Muscle of leg (tissue), 16 donors: ENCODE measurements at places on chromosomes 12 and 14.

DNA sequence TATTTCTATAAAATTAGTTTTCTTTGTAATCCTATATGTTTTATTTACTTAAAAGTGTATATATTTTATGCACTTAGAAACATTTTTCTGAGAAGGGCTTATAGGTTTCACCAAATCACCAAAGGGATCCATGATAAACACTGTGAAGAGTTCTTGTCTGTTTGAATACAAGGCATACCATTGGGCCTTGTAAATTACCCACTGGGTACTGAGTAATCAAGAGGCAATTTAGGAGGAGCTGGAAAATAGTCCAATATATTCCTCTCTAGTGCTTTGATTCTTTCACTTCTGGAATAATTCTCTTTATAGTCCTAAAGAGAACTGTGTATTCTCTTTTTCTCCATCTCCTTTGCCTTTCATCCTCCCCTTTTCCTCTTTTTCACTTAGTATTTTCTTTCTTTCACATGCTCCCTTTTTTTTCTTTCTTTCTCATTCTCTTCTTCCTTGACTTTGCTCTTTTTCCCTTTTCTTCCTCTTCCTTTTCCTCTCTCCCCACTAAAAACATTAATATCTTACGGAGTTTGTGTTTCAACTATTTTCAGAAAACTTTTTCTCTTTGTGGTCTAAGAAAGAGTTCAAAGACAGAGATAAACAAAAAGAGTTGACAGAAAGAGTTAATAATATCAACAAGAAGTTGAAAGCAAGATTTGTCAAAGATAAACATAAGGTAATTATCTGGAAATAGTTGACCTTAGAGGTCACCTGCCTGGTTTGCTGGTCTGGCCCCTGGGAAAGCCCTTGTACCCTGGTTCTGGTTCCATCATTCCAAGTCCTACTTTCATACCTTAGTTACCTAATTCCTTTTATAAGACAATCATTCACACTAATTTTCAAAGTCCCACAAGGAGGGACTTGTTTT lies 435.3 kb downstream of the RAD51B start:
- DNase-seq: no peak

DNA sequence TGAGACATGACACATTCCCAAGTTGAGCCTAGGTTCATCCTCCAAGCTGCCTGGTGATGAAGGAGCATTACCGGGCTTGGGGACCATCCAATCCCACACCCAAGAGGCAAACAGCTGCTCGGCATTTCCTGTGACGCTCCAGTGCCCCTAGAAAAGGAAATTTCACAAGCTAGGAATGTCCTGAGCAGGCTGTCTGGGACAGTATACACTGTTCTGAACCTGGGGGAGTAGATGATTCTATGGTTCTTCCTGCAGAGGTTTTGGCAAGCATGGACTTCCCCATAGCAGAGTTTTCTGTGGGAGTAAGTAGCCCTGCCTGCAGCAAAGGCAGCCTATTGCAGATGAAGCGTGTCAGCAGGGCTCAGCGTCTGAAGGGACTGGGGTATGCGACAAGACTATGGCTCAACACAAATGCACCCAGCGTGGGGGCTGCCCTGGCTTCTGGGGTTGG lies 47.4 kb upstream of the SRSF5 start:
- peak; percentile 72 for DNase-seq

DNA sequence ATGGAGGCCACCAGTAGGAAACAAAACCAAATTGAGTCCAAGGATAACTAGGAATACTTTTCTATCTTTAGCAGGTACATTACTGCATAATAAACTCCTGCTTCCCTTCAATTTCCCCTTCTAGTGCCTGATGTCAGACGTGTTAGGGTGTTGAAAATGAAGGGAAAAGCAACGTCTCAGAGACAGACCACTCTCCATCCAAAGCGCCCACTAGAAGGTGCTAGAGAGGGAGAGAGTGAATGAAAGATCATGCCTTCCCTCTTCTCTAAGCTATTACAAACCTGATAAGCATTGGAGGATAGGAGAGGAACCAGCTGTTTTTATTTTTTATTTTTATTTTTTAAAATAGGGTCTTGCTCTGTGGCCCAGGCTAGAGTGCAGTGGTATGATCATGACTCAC lies 64.1 kb downstream of the ZNF641 start:
- DNase-seq: peak; percentile 9

DNA sequence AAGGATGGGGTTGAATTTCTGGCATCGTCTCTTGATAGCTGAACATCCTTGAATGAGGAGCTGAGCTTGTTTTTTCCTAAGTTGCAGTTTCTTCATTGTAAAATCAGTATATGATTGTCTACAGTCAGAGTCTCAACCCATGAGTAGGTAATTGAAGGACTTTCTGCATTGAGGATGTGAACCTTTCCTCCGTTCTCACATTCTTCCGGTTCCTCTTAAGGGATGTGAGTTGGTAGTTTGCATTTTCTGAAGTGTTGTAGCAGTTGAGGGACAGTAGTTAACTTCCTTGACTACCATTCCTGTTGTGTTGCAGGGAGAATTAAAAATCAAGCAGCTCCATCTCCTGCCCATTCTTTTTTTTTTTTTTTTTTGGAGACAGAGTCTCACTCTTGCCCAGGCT lies 19.1 kb downstream of the TPCN1 start:
- DNase-seq: peak; percentile 51

DNA sequence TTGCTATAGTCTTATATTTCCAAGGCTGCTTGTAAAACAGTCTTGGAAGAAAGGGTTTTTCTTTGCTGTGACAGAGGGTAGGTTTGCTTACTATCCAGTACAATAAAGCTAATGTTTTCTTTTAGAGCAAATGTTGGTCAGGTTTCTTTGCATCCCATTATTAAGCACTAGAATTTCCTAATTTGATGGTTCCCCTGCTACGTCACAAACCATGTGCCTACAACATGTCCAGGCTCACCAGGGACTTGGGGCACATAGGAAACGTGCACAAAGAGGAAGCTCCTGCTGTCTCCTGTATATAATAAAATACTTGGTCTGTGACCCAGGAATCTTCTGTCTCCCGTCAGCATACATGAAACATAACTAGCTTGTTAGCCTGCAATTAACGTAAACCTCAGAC lies 486.3 kb upstream of the LRFN5 start:
- no peak for DNase-seq

GRCh38 chr12:7259060-7259459 lies 44.8 kb upstream of the ACSM4 start:
- no peak for DNase-seq

GRCh38 chr12:1093166-1093751 lies 102.2 kb downstream of the ERC1 start:
- DNase-seq: peak; percentile 62

GRCh38 chr12:52630599-52631200 lies 12.3 kb upstream of the KRT73 start:
- DNase-seq: no peak

GRCh38 chr12:27549236-27549800 lies 25.3 kb downstream of the PPFIBP1 start:
- no peak for DNase-seq

GRCh38 chr12:122354958-122355641 lies 67.4 kb downstream of the CLIP1 start:
- DNase-seq: no peak

GRCh38 chr12:124078800-124079199 lies 105.8 kb downstream of the ZNF664 start:
- DNase-seq: no peak

DNA sequence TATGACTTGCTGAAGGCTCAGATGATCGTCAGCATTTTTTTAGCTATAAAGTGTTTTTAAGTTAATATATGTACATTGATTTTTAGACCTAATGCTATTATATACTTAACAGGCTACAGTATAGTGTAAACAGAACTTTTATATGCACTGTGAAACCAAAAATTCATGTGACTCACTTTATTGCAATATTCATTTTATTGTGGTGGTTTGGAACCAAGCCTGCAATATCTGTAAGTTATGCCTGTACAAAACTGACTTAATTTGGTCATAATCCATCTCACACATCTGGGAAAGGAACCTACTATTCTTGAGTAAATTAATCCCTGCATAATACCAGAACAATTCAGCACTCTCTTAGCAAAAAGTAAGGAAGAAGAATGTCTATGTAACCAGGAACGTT lies 390.7 kb downstream of the SYT1 start:
- no peak for DNase-seq

DNA sequence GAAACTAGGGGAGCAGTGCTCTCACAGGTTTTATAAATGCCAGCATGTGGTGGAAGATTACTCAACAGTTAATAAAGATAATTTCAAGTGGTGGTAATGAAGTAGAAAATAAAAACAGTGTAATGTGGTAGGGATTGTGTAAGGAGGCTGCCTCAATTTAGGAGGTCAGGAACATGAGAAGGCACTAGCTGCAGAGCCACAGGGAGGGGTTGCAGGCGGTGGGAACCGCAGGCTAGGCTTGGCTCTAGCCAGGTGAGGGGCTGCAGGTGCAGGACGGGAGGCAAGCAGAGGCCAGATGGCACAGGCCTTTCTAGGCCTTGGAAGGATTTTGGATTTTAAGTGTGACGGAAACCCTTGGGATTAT lies 768 bp downstream of the METTL25 start:
- DNase-seq: peak; percentile 30

GRCh38 chr12:85829391-85829790 lies 6.8 kb downstream of the RASSF9 start:
- DNase-seq: no peak

- DNase-seq: no peak
These were observed 196.9 kb upstream of the PWP1 start for GRCh38 chr12:107488666-107489065.

DNA sequence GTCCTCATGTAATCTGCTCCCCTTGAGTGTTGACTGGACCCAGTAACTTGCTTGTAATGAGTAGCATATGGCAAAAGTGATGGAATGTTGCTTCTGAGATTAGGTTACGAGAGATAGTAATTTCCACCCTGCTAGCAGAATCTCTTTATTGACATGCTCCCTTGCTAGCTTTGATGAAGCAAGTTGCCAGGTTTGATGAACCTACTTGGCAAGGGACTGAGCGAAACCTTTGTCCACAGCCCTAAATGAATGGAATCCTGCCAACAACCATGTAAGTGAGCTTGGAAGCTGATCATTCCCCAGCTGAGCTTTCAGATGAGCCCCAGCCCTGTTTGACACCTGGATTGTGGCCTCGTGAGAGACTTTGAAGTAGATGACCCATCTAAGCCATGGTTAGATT lies 120.8 kb upstream of the PLXNC1 start:
- DNase-seq: no peak

GRCh38 chr14:38065106-38065762 lies 142.5 kb upstream of the SSTR1 start:
- DNase-seq: no peak

GRCh38 chr12:122382919-122383350 lies 39.5 kb downstream of the CLIP1 start:
- DNase-seq: no peak

DNA sequence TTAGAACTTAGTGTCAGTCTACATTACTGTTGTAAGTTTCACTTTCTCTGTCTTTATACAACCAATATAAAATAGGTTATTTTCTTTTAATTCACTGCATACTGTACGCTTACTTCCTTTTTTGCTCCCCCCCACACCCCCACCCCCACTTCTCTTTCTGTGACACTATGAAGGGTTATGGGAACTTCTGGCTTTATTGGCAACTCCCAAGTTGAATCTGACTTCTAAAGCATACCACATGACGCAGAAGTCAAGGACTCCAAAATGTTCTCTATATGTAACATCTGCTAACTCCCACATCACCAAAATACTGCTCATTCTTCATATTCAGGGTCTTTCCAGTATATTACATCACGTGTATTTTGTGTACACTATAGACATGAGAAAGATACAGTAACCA lies 81.2 kb upstream of the ATXN7L3B start:
- DNase-seq: peak; percentile 0

DNA sequence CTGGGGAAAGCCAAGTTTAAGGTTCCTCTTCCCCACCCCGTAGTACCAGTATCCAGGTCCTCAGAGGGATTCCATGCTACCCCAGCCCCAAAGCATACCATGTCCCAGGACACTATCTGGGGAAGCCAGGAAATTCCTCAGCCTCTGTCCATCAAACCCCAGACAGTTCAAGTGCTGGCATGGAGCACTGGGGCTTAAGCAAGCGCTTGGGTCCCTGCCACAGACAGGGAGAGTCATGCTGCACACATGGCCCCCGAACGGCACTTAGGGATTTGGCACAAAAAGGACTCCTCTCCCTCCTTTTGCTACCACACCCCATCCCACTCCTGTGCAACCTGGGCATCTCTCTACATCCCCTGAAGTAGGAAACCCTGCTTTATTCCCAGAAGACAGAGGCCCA lies 21.8 kb downstream of the ADCY6 start:
- no peak for DNase-seq

DNA sequence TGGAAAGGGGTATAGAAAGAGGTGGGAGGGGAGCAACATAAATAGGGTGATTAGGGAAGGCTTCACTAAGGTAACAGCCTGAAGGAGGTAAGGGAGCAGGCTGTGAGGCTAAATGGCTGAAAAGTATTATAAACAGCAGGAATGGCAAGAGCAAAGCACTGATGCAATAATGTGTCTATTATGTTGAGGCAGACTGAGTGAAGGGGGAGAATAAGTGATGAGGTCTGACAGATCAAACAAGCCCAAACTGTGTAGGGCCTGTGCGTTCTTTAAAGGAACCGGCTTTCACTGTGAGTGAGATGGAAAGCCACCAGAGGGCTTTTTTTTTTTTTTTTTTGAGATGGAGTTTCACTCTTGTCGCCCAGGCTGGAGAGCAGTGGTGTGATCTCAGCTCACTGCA lies 6.7 kb upstream of the VCPKMT start:
- DNase-seq: no peak
